Amniotic stem cell (primary cell): ENCODE measurements at places on chromosomes 16 and 17.

DNA sequence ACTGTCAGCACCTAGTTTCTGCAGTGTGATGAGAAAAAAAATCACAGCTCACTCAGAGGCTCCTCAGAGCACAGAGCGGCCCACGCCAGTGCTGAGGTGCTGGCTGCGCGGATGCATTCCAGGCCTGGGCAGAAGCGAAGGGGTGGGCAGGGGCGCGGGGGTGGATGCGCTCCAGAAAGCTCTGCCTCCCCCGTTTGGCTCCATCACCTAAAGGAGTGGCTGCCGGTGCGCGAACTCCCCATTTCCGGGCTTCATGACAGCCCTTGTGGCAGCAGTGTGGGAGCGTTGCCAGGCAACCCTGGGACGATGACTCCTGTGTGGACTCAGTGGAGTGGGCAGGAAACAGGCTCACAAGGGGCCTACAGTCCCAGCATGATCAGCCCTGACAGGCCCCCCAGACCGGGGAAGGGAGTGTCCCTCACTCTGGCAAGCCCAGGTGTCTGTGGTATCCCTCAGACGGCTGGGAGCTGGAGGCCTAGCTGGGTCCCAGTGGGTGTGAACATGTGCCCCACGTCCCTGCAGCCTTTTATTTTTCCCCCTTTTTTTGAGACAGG, 32.8 kb upstream of the NUDT16L1 start:
- DNase-seq, result peak; percentile 14

GRCh38 chr16:6250511-6250910, 1082.1 kb upstream of the RBFOX1 start:
- DNase-seq, result no peak

DNA sequence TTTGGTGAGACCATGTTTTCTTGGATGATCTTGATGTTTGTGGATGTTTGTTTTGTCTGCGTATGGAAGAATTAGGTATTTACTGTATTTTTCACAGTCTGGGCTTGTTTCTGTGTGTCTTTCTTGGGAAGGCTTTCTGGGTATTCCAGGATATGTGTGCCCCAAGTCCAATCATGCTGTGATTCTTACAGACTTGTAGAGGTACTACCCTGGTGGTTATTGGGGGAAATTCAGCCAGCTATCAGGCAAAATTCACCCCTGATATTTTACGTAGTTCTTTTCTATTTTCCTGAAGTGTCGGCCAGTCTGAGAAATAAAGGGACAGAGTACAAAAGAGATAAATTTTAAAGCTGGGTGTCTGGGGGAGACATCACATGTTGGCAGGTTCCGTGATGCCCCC, 33.4 kb upstream of the ARL4D start:
- no peak for DNase-seq

- no peak for DNase-seq
Observed at GRCh38 chr16:2197765-2198164, 1.4 kb upstream of the CASKIN1 start.

DNA sequence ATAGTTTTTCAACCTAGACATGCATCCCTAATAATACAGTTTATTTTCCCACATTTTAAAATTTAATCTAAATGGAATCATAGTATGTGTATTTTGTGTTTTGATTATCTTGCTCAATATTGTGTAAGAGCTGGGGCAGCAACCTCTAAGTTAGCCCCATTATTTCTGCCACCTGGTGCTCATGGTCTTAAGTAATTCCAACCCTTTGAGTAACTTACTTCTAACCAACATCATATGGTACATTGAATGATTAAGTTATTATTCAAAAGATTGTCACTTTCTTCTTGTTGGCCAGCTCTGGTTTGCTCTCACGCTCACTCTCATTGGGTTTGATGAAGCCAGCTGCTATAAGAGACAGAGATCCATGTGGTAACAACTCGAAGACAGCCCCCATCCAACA, 3.9 kb upstream of the KRTAP4-3 start:
- DNase-seq, result no peak

DNA sequence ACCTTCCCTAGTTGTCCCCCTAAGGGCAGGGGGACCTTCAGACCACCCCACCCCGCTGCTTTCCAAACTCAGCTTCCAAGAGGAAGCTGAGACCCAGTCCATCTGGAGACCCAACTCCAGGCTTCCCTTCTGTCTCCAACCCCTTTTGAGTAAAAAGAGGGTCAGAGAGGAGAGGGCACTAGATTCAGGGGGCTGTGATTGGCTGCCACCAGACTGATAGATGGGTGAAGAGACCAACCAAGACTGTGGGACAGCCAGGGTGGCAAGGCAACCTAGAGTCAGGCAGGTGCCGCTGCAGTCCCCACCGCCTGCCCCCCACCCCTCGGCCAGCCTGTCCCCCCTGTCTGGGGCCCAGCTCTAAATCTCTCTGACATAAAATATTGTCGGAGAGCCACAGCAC, 92.5 kb downstream of the SDK2 start:
- DNase-seq, result no peak

DNA sequence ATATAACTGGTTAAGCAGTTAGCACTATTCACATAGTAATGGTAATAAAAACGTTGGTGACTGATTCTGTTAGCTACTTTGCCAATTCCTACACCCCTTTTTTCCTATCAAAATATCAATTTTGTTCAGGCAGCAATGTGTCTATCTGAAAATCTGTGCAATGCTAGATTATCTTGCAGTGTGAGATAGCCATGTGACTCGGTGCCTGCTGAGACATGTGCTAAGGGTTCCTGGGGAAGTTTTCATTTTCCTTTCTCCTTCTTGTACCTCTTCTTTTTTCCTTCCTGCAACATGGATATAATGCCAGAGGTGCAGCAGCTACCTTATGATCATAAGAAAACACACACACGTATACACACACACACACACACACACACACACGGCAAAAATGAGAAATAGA, 100.5 kb upstream of the SHISA6 start:
- no peak for DNase-seq

GRCh38 chr17:48725288-48726064, 2.5 kb downstream of the PRAC2 start:
- DNase-seq, result no peak

GRCh38 chr16:10578474-10579316, 1.7 kb downstream of the EMP2 start:
- no peak for DNase-seq

DNA sequence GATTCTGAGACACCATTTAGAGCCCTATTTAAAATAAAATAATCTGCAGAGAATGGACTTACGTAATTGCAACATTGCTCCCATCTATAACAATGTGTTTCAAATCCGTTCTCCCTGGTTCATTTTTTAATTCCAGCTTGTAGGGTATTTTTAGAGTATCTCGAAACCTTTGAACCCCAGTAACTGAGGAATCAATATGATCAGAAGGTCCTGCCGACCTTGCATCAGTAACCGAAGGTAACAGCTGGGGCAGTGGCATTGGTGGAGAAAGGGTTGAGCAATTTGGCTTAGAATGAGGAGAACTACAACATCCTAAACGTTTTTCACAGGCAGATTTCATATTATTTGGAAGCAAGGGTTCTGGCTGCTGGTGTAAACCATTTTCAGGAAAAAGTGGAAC, 49.3 kb downstream of the N4BP1 start:
- DNase-seq, result no peak

- DNase-seq, result no peak
Observed at GRCh38 chr16:47028767-47029377, 55.4 kb upstream of the DNAJA2 start.

DNA sequence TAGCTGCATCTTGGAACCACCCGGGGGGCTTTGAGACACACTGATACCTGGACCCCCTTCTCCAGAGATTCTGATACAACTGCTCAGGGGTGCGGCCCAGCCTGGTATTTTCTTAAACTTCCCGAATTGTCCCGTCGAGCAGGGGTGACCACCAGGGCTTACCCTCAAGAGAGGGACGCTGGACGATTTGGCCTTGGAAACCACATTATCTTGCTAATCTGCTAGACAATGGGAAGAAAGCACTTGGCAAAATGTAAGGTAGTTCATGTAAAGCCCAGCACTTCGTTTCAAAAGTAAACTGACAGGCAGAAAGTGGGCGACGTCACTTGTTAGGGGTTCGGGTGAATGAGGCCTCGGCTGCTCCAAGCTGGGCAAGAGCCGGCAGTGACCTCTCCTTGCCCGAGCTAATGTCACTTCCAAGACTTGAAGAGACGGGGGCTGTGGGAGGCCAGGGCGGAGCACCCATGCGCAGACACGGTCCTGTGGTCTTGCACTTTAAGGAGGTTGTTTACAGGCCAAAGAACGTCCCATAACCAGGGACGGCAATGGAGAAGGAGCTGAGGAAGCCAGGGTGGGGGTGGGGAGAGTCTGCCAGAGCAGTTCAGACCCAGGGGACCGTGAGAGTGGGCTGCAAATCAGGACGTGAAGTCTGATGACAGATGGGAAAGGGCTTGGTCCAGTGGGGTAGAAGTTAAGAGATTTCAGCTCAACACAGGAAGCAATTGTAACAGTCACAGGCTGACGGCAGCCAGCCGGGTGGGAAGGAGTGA, 152.7 kb upstream of the GSE1 start:
- DNase-seq, result no peak

DNA sequence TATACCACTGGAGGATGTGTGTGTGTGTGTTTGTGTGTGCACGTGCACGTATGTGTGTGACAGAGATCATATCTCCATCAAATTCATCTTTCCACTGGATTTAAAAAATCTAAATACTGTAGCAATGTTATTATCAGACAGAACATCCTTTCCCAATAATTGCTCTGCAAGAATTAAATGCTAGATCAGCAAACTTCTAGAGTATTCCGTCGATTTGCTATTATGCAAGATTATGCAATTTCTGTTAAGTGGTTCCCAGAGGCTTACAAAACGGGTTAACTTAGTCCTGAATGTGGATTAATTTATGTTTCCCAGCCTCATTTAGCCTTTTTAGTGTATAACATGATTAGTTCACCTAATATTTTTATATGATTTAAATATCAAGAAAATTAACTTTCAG, 44.5 kb upstream of the CNTNAP4 start:
- DNase-seq, result no peak

- DNase-seq, result peak; percentile 46
Observed at GRCh38 chr16:24010440-24011089, 174.8 kb downstream of the PRKCB start.

- no peak for DNase-seq
Observed at GRCh38 chr17:62884781-62885180, 76.7 kb upstream of the MARCHF10 start.

DNA sequence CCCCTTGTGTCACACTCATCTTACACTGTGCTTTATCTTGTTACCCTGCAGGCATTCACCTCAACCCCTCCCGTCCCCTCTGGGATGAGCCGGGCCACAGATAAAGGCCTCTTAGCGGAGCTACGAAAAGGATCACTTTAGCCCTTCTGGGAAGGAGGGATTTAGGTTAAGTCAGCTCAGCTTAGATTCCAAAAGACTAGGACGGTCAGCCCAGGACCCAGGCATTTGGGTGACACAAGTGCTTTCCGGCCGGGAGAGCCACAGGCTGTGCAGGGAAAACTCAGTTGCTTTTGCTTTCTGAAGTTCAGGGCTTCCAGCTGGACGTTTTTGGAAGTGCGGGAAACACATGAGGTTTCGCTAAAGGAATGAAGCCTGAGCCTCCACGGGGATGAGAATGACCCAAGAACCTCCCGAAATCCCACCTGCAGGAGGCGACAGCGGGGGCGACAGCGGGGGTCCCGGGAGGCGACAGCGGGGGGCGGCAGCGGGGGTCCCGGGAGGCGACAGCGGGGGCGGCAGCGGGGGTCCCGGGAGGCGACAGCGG, 11.6 kb upstream of the METRNL start:
- DNase-seq, result no peak
